ENCODE measurements at places on chromosomes 11 and 22.

GRCh38 chr11:122853971-122854446 is 15.7 kb downstream of the CRTAM start:
- DNase-seq = peak; percentile 89

DNA sequence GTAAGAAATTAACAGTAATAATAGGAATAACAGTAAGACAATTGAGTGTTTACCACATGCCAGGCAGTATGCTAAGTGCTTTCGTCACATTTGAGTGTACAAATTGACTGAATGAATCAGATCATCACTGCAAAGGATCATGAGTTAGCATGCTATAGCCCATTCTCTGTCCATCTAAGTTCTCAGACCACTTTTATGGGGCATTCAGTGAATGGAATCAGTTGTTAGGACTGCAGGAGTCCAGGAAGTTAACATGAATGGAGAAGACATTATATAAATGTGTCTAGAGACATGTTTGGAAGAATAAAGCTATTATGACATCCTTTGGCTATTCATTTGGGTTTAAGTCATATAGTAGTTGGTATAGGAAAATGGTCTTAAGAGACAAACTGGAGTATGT is 59.9 kb downstream of the NCAM1 start:
- no peak for DNase-seq

GRCh38 chr11:19822531-19822930 is 109.9 kb downstream of the NAV2 start:
- DNase-seq = no peak

GRCh38 chr11:37230865-37231264 is 632.8 kb upstream of the RAG2 start:
- no peak for DNase-seq

DNA sequence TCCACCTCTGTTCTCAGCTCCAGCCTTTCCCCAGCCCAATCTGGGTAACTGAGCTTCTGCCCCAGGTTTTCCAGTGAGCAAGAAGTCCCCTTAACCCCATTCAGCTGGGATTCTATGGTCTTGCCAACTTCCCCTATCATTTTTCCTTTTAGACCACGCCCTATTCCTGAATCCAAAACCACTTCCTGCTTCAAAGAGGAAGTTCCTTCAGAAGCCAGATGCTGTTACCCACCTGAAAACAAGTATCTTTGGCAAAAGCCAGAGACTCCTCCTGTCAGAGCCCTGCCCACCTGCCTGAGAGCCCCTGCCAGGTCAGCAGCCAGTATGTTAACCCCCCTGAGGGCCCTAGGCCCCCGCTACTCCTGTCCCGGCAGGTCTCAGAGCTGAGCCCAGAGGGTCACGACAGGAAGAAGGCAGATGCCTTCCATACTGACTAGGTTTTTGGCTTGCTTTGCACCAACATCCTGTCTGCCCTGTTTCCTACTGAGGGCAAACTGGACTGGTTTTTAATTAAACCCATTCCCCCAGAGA is 20.3 kb upstream of the MICAL2 start:
- no peak for DNase-seq
